Ovary (tissue), 10 donors: ENCODE measurements at places on chromosomes 11 and 22. TPM values are rescaled to one million over a fixed set of nuclear protein-coding genes. Genes with fewer than 3 reads are reported as not detected.

DNA sequence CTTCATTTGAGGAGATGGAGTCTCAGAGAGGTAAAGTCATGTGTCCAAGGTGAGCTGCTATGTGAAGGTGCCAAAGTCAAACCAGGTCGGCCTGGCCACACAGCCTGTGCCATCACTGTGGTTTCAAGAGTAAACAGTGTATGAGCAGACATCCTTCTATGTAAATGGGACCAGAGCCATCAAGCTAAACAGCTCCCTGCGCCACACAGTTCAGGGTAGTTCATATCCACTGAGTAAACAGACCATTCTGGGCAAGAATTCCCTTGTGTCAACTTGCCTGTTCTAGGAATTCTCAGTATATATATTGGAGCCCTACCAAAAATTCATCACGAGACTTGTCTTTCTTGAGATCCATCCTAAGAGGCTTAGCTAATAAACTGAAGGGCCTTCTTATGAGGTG lies 77.5 kb downstream of the AMOTL1 start:
- no peak for DNase-seq

- no peak for DNase-seq
Observed at GRCh38 chr11:75812542-75813040, 2.4 kb upstream of the UVRAG start.

GRCh38 chr11:120694726-120695125 lies 183.2 kb downstream of the GRIK4 start:
- DNase-seq = no peak

TESMIN gene
- 1.7 TPM for total RNA-seq

IL18 gene
- 3.5 TPM for total RNA-seq
